HFFc6 (cell line): ENCODE measurements at places on chromosomes 5 and 9. TPM values are rescaled to one million over a fixed set of nuclear protein-coding genes. Genes with fewer than 3 reads are reported as not detected.

The AGXT2 gene
- total RNA-seq: not detected in 3 replicates

The MAP1B gene
- total RNA-seq: 165 to 234 TPM (median 215 TPM) in 3 replicates

The SPAAR gene
- total RNA-seq: 0.15 to 0.33 TPM (median 0.20 TPM) in 3 replicates

The STPG3 gene
- total RNA-seq: not detected in 3 replicates

The ANKRD18A gene
- 1.9 TPM in 1 of 3 replicates, not detected in the others for total RNA-seq

The CER1 gene
- total RNA-seq: not detected in 2 replicates

DNA sequence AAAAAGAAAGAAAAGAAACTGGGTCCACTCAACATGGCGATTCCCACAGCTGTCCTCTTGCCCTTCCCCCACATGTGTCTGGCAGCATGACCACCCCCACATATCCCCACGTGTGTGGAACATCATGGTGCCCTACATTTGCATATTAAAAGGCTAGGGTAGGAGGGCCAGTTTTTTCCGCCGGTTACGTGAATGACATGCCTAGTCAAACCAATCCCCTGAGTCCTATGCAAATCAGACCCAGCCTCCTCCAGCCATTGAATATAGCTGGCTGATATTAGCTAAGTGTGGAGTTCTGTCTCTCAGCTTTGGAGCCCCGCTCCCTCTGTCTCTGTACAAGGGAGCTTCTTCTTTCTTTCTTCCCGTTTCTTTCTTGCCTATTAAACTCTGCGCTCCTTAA, 33.0 kb upstream of the CCDC112 start:
- peaks cover 6% of the 10 kb centered on the region for H3K27me3 ChIP-seq
- no peak for DNase-seq
- no peaks in the 10 kb centered on the region for H3K36me3 ChIP-seq
- H3K27ac ChIP-seq: no peak overlapping the region
- peaks cover 12% of the 10 kb centered on the region; the same call in 1 of the 2 replicates for H3K4me1 ChIP-seq

DNA sequence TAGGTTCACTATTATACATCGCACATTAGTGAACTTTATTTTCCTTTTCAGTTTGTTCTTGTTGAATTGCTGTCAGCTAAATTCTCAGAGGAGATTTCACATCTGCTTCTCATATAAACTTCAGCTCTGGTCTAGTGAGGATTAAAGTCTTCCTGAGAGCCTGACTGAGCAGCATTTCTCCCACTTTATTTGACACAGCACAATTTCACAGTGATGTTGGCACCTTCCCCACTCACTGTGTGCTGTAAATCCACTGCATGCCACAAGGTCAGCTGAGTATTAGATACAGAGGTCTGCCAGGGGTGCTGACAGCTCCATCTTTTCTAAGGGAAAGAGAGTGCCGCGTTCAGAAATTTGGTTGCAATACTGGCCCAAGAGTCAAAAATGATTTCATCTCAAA, 567.4 kb downstream of the PRR16 start:
- H3K4me1 ChIP-seq: no peaks in the 10 kb centered on the region
- no peaks in the 10 kb centered on the region for H3K27me3 ChIP-seq
- no peak for DNase-seq
- H3K36me3 ChIP-seq: no peaks in the 10 kb centered on the region
- H3K27ac ChIP-seq: no peak overlapping the region

- DNase-seq: no peak
- no peaks in the 10 kb centered on the region for H3K4me1 ChIP-seq
- H3K27ac ChIP-seq: no peak overlapping the region
- H3K4me3 ChIP-seq: no peak overlapping the region
Measured at GRCh38 chr5:56995596-56995995, 43.7 kb upstream of the MIER3 start.

DNA sequence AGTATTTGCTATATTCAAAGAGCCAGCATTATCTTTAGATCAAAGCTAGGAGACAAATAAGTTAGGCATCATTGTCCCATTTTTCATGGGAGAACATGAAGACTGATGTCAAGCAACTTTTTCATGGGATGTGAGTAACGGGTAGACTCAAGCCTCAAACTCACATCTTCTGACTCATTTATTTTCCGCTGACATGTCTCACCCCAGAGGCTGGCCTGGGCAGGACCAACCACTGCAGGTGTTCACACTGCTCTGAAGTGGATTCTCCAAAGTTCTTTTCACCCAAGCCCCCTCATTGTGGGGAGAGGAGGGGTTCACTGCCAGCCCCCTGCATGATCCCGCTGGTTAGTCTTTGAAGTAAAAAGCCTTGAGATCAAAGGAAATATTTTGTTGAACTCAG, 34.9 kb upstream of the BASP1 start:
- peak; percentile 43 for DNase-seq
- no peaks in the 10 kb centered on the region for H3K27me3 ChIP-seq
- H3K4me3 ChIP-seq: peak overlapping the region; percentile 70

- no peak for DNase-seq
- no peaks in the 10 kb centered on the region for H3K36me3 ChIP-seq
- H3K27ac ChIP-seq: no peak overlapping the region
- H3K4me1 ChIP-seq: peaks cover 7% of the 10 kb centered on the region
- H3K27me3 ChIP-seq: peaks cover 13% of the 10 kb centered on the region
- no peak overlapping the region for H3K4me3 ChIP-seq
Measured at GRCh38 chr9:20042128-20042711, 253.4 kb upstream of the SLC24A2 start.

DNA sequence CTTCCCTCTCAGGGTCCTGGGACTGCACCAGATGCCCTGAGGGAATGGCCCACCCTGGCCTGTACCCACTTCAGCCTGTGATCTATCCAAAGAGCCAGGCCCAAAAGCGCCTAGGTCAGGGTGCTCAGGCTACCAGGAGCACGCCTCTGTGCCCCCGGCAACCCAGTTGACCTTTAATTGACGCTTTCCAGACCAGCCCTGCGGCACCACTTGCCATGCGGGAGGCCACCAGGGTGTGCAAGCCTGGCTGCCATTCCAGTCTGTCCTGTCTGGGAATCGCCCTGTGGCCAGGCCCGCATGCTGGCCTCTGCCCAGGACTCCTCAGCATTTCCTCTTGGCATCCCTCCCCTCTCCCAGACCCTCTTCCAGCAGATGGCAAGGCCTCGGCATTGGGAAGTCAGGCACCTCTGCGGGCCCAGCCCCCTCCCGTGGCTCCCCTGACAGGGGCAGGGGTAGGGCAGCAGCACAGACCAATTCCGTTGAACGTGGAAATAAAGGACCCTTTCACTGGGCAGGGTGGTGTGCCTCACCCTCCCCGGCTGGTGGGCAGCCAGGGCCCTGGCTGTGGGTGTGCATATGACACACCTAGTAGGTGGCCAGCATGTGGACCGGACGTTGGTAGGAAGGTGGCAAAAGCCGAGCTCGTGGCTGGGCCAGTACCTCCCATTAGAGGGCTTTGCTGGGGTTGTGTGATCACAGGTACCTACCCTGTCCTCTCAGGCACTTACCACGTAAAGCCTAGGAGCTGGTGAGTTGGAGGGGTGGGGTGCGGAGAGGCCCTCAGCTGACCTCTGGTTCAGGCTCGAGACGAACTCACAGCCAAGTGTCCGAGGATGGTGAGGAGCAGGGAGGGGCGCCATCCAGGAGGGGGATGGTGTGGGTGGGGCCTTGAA, 3.5 kb upstream of the AIF1L start:
- H3K27ac ChIP-seq: no peak overlapping the region
- H3K4me3 ChIP-seq: no peak overlapping the region
- no peaks in the 10 kb centered on the region for H3K36me3 ChIP-seq
- DNase-seq: no peak
- H3K4me1 ChIP-seq: peaks cover 10% of the 10 kb centered on the region

DNA sequence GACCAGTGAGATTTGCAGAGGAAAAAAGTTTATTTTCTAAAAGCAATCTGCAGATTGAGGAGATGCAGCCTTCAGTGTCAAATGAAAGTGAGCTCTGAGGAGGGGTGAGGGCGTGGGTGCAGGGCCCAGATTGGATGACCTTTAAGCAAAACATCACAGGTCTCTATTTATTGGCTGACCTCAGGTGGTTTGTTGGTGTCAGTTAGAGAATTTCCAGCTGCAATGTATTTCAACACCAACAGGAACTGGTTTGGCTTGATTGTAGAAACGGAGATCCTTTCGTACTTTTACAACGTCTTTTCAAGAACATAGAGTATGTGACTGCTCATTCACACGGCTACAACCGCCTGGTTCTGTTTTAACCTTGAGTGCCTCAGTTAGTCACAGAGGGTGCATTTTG, 1069.1 kb downstream of the EFNA5 start:
- DNase-seq: no peak
- H3K36me3 ChIP-seq: no peaks in the 10 kb centered on the region; the same call in 1 of the 2 replicates
- no peaks in the 10 kb centered on the region for H3K27me3 ChIP-seq
- H3K4me1 ChIP-seq: no peaks in the 10 kb centered on the region
- H3K4me3 ChIP-seq: no peak overlapping the region

DNA sequence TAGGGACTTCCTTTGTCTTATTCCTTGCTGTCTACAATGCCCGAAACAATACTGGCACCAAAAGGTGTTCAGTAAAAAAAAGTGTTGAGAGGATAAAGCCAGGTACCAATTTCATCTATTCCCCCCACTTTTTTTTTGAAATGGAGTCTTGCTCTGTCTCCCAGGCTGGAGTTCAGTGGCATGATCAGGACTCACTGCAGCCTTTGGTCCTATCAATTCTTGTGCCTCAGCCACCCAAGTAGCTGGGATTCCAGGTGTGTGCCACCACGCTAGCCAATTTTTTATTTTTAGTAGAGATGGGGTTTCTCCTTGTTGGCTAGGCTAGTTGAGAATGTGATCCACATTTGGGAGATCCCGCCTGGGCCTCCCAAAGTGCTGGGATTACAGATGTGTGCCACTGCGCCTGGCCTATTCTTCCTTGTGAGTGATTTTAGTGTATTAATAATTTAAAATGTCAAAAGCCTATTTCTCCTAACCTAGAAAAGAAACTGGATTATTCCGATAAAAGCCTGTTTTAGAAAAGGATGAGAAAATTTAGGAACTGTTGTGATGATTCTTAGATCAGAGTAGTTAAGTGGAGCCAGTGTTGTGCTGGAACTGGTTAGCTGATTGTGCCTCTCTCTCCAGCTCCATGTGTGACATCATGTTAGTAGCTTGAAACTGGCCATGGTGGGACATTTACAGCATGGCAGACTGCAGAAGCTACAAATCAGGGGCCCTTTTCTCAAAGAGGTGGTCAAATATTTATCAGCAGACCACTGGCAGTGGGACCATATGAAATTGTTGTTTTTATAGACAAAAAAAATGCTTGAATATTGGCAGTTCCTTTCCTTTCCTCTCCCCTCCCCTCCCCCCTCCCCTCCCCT, 14.3 kb downstream of the CDC42SE2 start:
- peak overlapping the region; percentile 63 for H3K27ac ChIP-seq
- H3K4me3 ChIP-seq: no peak overlapping the region
- H3K27me3 ChIP-seq: peaks cover 3% of the 10 kb centered on the region
- DNase-seq: no peak
- H3K36me3 ChIP-seq: peaks cover 4% of the 10 kb centered on the region; the same call in 1 of the 2 replicates

GRCh38 chr5:124524552-124525232, 221.7 kb downstream of the ZNF608 start:
- peaks cover 2% of the 10 kb centered on the region for H3K27me3 ChIP-seq
- H3K36me3 ChIP-seq: no peaks in the 10 kb centered on the region

DNA sequence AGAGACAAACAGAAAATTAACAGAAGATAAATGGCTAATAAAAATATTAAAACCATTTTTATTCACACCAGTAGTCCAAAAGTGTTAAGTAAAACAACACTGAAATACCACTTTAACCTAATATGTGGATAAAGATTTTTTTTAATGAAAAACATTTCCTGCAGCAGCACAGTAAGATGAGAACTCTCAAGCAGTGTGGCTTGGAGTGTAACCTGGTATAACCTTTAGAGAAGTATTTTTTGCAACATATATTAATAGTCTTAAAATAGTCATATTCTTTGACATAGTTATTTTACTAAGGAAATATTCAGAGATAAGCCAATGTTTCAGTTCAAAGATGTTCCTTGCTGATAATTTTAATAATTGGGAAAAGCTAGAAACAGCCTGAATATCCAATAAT, 644.4 kb downstream of the PDE4D start:
- DNase-seq: no peak
- H3K4me3 ChIP-seq: no peak overlapping the region
- H3K36me3 ChIP-seq: no peaks in the 10 kb centered on the region
- no peaks in the 10 kb centered on the region for H3K27me3 ChIP-seq
- H3K4me1 ChIP-seq: peaks cover 6% of the 10 kb centered on the region; the same call in 1 of the 2 replicates
- no peak overlapping the region for H3K27ac ChIP-seq

- no peak overlapping the region for H3K4me3 ChIP-seq
- DNase-seq: peak; percentile 33
- no peaks in the 10 kb centered on the region for H3K36me3 ChIP-seq
- H3K27ac ChIP-seq: peak overlapping the region; percentile 1; the same call in 1 of the 2 replicates
- peaks cover 18% of the 10 kb centered on the region for H3K27me3 ChIP-seq
- H3K4me1 ChIP-seq: peaks cover 12% of the 10 kb centered on the region
Measured at GRCh38 chr5:127447827-127448226, 69.6 kb upstream of the PRRC1 start.

GRCh38 chr5:113950186-113950585, 411.7 kb upstream of the KCNN2 start:
- peaks cover 2% of the 10 kb centered on the region for H3K27me3 ChIP-seq
- no peak overlapping the region for H3K4me3 ChIP-seq
- no peaks in the 10 kb centered on the region for H3K4me1 ChIP-seq
- DNase-seq: no peak

- peak overlapping the region; percentile 98 for H3K27ac ChIP-seq
- H3K27me3 ChIP-seq: no peaks in the 10 kb centered on the region; the same call in 1 of the 2 replicates
- DNase-seq: no peak
- peaks cover 43% of the 10 kb centered on the region for H3K4me1 ChIP-seq
- H3K36me3 ChIP-seq: peaks cover 12% of the 10 kb centered on the region
Measured at GRCh38 chr5:141560151-141560550, 58.6 kb downstream of the DIAPH1 start.

DNA sequence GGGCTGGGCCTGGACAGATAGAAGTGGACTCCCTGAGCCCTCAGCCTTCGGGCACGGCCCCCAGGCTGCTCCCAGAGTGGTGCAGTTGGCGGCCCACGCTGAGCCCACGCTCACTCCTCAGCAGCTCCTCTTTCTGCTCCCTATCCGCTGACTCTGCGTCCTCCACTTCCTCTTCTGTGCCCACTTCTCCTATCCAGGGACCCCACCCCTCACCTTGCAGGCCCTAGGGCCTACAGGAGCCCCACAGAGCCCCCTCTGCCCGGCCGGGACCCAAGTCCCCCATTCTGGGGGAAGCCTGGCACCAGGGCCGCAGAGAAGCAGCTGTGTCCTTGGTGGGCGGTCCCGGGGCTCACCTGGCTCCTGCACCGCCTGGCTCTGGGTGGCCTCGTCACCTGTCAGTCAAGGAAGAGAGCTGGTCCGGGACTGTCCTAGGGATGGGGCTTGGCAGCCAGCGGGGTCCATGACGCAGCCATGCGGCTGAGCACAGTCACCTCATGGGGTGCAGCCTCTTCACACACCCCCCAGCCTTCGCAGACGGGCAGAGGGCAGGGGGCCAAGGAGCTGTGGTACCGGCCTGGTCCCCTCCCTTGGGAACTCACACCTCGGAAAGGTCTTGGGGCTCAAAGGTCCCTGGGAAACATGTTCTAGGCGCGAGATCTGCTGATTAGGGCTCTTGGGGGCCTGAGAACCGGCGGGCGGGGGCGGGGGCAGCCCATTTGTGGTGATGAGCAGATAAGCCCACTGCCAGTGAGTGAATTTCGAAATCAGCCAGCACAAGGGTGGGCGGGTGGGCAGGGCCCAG, 5.4 kb upstream of the NRARP start:
- H3K27ac ChIP-seq: no peak overlapping the region
- no peak for DNase-seq
- H3K4me1 ChIP-seq: no peaks in the 10 kb centered on the region
- H3K27me3 ChIP-seq: peaks cover 6% of the 10 kb centered on the region; the same call in 1 of the 2 replicates
- no peak overlapping the region for H3K4me3 ChIP-seq

GRCh38 chr5:8471581-8471980, 602.6 kb downstream of the MTRR start:
- H3K27ac ChIP-seq: peak overlapping the region; percentile 57; the same call in 1 of the 2 replicates
- H3K4me1 ChIP-seq: peaks cover 7% of the 10 kb centered on the region
- no peaks in the 10 kb centered on the region for H3K27me3 ChIP-seq
- DNase-seq: peak; percentile 29
- no peak overlapping the region for H3K4me3 ChIP-seq
